ENCODE measurements at places on chromosomes 16 and 17. TPM values are rescaled to one million over a fixed set of nuclear protein-coding genes. Genes with fewer than 3 reads are reported as not detected.

The CACNG1 gene
- total RNA-seq = not detected

DNA sequence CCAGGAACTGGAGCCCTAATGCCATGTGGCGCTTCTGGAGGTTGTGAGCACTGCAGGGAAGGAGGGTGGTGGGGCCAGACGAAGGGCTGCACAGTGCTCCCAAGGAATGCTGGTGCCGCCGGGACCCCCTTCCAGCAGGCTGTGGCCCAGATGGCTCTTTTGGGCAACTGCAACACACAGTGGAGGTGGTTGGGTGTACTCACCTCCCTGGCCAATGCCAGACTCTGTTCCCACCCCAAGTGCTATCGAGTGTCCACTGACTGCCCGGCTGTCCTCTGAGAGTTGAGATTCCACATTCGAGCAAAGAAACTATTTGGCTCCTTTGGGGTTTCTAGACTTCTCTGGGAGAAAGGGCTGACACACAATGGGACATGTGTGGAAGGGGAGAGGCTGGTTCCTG is 167.9 kb downstream of the RGS9 start:
- DNase-seq = no peak

GRCh38 chr17:60383379-60383778 is 8.6 kb downstream of the USP32 start:
- DNase-seq = no peak

DNA sequence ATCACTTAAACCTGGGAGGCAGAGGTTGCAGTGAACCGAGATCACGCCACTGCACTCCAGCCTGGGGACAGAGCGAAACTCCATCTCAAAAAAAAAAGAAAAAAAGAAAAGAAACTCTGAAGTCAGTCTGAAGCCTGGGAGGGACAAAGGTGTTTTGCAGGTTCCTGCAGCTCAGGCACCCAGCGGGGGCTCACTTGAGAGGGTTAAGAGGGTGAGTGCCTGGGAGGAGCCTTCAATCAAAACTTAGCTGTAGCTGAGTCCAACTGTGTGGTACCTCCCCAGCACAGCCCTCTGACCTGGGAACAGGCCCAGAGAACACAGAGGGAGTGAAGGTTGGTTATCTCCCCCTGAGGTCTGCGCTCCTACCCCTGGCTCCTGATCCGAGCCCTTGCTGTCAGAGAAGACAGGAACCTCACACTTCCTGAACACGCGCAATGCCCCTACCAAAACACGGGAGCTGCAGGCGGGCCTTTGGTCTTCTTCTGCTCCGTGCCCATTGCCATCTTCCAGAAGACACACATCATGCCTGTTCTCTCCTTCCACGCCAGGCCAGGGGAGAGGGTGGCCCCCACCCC is 20.4 kb upstream of the ZC3H18 start:
- DNase-seq = no peak

The ZPBP2 gene
- not detected for total RNA-seq

The KRTAP4-1 gene
- total RNA-seq = not detected

GRCh38 chr16:85321509-85322271 is 209.4 kb upstream of the CIBAR2 start:
- DNase-seq = no peak

DNA sequence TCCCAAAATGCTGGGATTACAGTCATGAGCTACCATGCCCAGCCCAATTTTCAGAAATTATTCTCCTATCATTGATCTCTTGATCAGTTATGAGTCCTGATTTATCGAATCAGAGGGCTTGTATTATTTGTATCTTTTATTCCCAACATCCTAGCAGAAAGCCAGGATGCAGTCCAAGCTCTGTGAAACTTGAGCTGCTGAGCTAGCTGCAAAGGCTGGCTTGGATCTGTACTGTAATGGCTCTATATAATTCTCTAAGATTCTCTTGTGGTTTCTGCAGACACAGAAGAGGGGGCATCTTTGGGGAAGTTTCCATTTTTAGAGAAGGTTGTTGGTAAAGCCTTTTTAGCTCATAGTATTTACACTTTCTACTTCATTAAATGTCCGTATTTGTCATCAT is 227.1 kb downstream of the MAP2K4 start:
- no peak for DNase-seq

DNA sequence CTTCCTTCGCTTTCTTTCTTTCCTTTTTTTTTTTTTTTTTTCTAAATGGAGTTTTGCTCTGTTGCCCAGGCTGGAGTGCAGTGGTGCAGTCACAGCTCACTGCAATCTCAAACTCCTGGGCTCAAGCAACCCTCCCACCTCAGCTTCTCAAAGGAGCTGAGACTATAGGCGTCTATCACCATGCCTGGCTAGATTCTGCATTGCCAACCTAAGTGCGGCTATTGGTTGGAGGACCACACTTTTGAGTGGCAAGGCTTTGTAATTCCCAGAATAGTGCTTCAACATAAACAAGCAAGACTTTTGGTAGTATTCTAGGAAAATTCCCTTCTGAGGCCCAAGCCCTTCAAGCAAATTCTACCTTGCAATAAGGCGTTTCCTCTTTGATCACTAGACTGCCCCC is 107.8 kb downstream of the YPEL2 start:
- DNase-seq = no peak

GRCh38 chr17:7043497-7044198 is at the start of gene SLC16A11:
Gene SLC16A11, minus strand, starts transcription at chr17:7044092. Its CDS starts 579 bp downstream, at chr17:7043513.
- DNase-seq = no peak

GRCh38 chr17:21602176-21602575 is 90.1 kb upstream of the KCNJ18 start:
- DNase-seq = no peak

DNA sequence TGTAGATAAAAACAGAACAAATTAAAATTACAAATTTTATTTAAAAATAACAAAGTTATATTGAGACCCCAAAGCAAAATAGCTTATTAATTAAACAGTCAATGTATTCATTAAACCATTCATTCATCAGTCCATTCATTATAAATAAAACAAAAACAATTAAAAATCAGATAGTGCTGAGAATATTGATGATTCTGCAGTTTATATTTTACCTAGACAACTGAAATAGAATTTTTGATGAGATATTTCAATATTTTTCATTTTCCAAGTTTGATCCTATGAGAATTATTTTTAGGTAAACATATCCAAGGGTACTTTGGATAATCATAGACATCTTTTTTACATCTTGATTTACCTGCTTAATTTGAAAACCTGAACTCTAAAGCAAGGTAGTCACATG is 15.2 kb upstream of the NETO2 start:
- DNase-seq = no peak

The RBFOX1 gene
- not detected for total RNA-seq

GRCh38 chr16:1492923-1493745 is at the start of gene TELO2:
Gene TELO2, plus strand, starts transcription at chr16:1493360. Its CDS starts 922 bp downstream, at chr16:1494282.
- DNase-seq = no peak

- DNase-seq = no peak
These were observed 15.2 kb downstream of the BCAR1 start for GRCh38 chr16:75236232-75236631.

GRCh38 chr17:33125552-33125950 is 133.9 kb downstream of the SPACA3 start:
- DNase-seq = no peak

GRCh38 chr17:75135946-75136345 is 4.4 kb upstream of the NT5C start:
- DNase-seq = no peak

DNA sequence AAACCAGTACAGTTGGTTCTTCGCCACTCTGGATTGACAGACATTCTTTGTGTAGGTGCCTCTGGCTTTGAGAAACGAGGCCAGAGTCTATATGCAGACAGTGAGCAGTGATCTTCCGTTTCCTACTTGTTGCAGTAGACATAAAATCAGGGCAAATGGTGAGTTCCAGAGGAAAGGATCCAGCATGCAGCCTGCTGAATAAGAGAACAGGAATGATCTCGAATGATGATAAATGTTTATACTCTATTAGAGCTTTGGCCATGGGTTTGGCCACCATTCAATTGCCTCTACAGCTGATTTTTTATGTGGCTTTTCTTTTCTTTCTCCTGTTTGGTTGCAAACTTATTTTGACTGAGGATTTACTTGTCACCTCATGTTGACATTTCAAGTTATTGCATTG is 286.7 kb downstream of the IRX3 start:
- DNase-seq = no peak

DNA sequence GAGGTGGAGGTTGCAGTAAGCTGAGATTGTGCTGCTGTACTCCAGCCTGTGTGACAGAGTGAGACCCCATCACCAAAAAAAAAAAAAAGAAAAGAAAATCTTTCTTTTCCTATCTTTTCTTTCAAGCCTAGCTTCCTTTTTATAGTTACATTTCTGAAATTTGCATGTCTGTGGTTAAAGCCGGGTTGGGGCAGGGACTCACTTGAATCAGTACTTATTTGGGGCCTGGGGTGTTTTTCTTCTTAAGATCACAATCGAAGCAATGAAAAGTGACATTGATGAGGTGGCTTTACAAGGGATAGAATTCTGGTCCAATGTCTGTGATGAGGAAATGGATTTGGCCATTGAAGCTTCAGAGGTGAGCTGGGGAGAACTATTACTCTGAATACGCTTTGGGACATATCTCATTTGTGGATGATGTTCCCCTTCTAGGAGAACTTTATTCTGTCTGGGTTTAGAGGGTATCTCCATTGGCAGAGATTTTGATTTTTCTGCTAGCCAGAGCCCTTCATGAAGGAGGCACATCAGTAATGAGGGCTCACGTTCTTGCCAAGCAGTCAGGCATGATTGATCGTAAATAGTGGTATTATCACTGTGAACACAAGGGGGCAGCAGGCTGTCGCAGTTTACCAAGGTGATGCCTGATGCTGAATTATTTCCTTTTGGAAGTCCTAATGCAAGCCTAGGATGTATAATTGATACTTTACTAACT is 14.3 kb downstream of the KPNB1 start:
- DNase-seq = peak; percentile 27

DNA sequence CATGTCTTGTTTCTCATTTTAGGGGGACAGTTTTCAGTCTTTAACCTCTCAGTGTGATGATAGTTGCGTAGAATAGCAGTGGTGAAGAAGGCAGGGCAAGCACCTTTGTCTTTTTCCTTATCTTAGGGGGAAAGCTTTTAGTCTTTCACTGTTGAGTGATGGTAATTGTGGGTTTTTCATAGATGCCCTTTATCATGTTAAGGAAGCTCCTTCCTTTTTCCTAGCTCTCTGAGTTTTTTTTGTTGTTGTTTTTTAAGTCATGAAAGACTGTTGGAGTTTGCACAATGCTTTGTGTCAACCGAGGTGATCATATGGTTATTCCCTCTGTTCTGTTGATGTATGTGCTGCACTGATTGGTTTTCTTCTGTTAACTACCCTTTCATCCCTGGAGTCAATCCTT is 15.7 kb downstream of the NOL11 start:
- DNase-seq = no peak

DNA sequence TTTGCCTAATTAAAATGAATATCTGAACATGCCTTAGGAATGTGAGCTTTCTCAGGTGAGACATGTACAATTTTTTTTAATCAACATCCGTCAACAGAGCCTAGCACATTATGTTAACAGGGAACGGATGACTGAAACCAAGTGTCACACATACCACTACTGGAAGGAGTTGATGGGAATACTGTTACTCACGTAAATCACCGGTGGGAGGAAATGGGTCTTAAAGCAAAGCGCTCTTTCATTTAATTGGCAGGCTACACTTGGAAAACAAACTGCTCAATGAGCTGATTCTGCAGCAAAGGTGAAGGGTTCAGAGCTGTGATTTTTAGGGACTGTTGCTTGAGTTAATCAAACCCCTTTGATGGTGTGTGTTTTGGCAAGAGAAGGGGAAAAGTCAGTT is 4.8 kb downstream of the CPPED1 start:
- no peak for DNase-seq

GRCh38 chr16:67989322-67990017 is 9.2 kb upstream of the DPEP3 start:
- no peak for DNase-seq

DNA sequence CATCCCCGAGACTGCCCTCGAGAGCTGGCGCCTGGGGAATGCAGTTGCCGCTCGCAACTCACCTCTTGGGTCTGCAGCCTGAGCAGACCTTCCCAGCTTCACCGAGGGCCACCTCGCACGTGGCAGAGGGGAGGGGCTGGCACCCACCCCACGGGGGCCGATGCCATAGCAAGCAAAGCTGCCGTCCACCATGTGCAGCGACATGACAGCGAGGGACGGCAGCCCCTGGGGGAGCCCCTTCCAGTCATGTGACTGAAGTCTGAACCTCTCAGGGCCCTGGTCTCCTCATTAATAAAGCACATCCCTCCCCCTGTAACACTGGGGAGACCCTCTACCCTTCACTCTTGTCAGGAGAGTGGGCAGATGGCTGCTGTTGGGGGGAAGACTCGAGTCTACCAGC is 30.5 kb downstream of the CIBAR2 start:
- DNase-seq = no peak

The SSTR5 gene
- not detected for total RNA-seq

- DNase-seq = no peak
These were observed 2.7 kb downstream of the ACOX1 start for GRCh38 chr17:75976175-75976848.
